NCI-H187 treated with DMSO at 0.1 percent for 48 hours (cell line): ENCODE measurements at places on chromosomes 13 and 19.

- DNase-seq, result no peak
Measured at GRCh38 chr13:114076329-114077090, 55.9 kb downstream of the RASA3 start.

- no peak for DNase-seq
Measured at GRCh38 chr13:74710006-74710405, 575.8 kb upstream of the KLF12 start.

GRCh38 chr19:32032561-32032960, 312.8 kb upstream of the ZNF507 start:
- DNase-seq, result no peak

DNA sequence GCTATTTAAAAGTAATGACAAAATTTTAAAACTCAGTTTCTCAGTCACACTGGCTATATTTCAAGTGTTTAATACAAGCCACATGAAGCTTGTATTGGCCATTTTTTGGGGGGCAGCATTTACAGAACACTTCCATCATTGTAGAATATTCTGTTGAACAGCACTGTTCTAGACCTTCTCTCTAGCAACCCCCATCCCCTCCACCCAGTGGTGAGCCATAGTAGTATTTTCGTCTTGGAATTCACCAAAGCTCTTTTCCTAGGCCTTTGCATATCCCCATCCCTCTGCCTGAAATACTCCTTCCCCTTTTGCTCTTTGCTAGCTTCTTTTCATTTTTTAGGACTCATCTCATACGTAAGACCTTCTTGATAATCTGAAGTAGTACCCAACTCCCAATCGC, 99.5 kb downstream of the ZC3H13 start:
- DNase-seq, result no peak

DNA sequence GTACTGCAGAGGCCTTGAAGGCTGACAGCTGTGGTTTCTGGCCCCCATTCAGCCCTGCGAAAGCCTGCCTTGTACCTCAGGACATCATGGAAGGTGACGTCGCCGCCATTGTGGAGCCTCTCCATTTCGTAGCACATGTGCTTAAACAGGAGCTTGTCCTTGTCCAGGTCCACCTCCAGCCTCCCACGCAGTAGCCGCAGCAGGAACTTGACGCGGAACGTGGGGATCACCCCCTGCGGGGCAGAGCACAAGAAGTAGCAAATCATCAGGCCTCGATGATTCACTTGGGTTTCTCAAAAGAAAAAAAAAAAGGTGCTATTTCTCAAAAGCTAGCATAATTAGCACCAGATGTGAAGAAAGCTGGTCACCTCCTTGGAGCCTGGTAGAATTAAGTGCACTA, 351.0 kb downstream of the NALCN start:
- DNase-seq, result no peak

GRCh38 chr19:57027360-57027759, 92.4 kb upstream of the USP29 start:
- no peak for DNase-seq

DNA sequence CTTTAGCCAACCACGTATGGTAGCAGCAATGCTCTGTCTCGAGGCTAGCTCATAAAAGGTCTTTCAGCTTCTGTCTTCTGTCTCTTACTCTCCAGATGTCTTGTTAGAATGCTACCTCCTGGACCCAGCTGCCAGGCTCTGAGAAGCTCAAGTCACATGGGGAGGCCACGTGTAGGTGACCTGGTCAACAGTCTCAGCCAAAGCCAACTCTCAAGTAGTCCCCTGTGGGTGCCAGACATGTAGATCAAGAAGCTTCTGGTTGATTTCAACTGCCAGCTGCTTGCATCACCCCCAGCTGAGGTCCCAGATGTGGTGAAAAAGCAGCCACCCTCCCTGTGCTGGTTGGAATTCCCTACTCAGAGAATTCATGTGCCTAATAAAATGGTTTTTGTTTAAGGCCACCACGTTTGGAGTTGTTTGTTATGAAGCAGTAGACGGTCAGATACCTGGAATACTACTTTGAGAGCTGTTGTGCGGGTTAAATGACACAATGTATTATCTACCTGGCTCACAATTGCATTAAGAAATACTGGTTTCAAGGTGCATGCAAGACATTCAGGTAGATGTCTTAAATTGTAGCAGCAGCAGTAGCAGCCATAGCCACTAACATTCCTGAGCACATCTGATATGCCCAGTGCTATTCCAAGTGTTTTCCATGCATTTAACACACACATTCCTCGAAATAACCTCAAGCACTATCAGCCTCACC, 131.0 kb upstream of the RFC3 start:
- DNase-seq, result no peak

GRCh38 chr13:31224963-31225559, 25.3 kb downstream of the B3GLCT start:
- no peak for DNase-seq

DNA sequence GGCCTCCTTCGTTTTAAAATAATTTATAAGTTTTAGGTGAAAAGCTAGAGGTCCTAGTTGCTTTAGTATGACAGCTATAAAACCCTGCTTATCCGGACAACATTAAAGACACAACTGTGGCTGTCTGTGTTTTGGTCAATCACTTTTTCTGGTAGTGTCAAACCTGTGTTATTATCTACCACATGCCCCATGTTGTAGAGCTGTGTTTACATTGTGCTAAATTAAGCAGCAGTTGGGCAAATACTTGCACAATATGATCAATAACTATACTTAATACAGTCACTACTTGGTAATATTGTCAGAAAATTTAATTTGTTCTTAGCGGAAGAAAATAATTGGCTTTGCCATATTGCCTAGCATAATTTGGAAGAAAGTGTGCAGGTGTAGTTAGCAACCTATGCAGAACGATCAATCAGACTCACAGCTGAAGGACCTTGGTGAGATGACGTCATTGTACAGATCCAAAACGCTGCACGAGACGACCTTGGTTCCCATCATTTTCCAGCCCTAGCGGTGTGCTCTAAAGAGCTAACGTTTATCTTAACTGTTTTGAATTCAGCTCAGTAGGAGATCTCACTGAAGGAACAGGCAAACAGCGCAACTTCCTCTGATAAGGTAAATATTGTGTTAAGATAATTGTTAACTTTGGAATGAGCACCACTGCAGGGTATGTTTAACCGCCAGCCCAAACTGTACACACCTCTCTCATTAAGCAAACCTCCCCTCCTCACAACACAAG, 476.6 kb downstream of the IRS2 start:
- no peak for DNase-seq

DNA sequence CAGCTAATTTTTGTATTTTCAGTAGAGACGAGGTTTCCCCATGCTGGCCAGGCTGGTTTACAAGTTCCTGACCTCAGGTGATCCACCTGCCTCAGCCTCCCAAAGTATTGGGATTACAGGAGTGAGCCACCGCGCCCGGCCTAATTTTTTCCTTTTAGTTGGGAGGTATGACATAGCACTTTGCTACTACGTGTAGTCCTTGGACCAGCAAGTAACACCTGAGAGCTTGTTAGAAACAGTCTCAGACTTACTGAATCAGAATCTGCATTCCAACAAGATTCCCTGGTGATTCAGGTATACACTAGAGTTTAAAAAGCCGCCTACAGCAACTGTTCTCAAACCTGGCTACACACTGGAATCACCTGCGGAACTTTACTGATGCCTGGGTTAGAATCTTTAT, 1.8 kb upstream of the FARP1 start:
- no peak for DNase-seq

- no peak for DNase-seq
Measured at GRCh38 chr13:95791084-95791722, 114.3 kb downstream of the DNAJC3 start.

GRCh38 chr19:33436360-33437345, 63.1 kb downstream of the CEBPG start:
- no peak for DNase-seq

- DNase-seq, result no peak
Measured at GRCh38 chr13:111270765-111271698, 49.4 kb upstream of the TEX29 start.

DNA sequence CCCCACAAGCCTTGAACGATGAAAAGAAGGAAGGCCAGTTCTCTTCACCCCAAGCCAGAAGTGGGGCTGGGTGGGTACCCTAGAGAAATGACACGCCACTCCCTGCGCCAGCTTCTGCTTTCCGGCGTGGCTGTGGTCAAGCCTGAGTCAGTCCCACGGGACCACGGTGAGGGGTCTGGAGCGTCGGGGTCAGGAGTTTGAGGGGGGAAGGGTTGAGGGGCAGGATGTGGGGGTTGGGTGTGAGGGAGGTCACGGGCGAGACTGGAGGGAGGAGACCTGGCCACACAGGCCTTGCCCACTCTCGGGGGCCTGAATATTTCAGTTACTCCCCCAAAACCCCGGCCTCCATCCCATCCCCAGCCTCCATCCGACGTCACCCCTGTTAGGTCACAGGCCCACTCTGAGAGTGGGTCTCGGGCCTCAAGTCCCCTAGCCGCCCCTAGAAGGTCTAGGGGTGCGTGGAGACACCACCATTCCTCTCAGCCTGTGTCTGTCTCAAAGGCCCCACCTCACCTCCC, 500 bp upstream of the IFI30 start:
- no peak for DNase-seq

DNA sequence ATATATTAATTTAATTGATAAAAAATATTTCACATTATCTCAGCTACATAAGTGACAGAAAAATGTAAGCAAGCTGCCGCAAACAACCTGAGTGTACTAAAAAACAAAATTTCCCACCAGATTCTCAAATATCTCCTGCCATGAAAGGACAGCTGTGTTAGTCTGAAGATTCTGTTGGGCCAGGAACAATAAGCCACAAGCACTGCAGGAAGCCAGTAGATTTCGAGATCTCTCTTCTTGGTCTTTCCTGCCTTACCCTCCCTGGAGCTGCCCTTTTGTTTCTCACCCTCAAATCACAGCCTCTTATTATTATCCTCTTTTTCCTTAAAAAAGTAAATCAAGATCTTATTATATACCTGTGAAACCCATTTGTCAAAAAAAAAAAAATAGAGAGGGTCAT, 165.6 kb downstream of the EFNB2 start:
- no peak for DNase-seq

GRCh38 chr13:59445812-59446211, 717.9 kb downstream of the DIAPH3 start:
- DNase-seq, result no peak

DNA sequence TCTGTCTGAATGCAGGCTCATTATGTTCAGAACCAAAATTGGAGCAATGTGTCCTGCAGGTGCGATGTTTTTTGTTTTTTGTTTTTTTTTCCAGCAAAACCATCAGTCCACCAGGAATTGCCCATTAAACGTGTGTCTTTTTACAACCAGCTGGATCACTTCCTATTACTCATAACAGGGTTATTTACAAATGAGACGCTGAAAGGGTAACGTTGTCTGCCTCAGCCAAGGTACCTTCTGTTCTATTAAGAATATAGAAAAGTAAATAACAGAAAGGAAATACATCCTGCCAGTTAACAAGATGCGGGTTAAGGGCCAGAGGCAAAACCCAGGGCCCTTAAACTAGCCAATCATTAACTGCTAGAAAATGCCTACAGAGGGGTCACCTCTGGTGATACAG, 590.4 kb downstream of the TBC1D4 start:
- DNase-seq, result no peak

DNA sequence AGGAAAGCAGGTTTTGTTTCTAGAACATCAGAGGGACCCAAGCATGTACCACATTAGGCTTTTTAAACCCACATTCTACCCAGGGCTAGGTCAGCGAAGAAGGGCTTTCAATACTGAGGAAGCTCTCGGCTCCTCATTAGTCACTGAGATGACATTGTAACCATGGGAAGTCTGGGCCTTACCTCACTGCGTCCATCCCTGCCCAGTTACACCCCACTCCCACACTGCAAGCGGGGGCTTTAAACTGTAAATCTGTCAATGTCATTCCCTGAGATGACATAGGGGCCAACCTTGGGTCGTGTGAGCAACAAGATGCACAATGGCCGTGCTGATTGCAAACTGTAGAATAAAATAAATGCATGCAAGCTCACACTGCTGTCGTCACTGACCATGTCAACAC, 21.7 kb upstream of the TFDP1 start:
- no peak for DNase-seq

DNA sequence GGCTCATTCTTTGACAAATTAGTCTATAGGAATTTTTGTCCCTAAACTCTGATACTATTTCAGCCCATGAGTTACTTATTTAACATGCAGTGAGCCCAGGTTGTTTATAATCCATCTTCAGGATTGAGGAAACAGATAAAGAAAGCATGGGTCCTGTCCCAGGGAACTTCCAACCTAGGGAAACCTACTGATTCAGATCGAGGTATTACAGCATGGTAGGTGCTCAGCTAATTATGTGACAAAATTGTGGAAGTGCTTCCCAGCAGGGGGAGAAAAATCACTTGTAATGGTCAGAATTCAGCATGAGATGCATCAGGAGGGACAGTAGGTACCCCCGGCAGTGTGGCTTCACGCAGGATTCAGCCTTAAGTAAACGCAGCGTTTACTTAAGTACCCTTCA, 171.3 kb downstream of the NUFIP1 start:
- no peak for DNase-seq

GRCh38 chr13:28471421-28471820, 23.5 kb downstream of the FLT1 start:
- DNase-seq, result no peak

DNA sequence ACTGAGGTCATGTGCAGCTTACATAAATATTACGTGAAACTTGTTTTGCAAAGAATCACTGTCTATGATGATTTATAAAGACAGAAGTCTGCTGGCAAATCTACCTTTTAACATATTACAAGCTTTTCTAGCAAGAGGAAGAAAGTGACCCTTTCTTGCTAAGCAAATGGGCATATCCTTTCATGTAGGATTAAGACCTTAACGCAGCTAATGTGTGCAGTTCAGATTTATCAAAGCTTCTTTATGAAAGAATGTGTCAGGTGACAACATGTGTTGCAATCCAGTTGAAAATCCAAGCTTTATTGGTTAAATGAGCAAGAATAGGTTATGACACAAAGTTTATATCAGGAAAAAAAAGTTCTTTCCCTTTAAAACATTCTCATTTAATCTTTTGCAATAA, 115.6 kb upstream of the NBEA start:
- DNase-seq, result no peak

GRCh38 chr13:100800283-100800875, 125.8 kb upstream of the TMTC4 start:
- no peak for DNase-seq

GRCh38 chr19:43779820-43780219, 953 bp downstream of the KCNN4 start:
- DNase-seq, result no peak

DNA sequence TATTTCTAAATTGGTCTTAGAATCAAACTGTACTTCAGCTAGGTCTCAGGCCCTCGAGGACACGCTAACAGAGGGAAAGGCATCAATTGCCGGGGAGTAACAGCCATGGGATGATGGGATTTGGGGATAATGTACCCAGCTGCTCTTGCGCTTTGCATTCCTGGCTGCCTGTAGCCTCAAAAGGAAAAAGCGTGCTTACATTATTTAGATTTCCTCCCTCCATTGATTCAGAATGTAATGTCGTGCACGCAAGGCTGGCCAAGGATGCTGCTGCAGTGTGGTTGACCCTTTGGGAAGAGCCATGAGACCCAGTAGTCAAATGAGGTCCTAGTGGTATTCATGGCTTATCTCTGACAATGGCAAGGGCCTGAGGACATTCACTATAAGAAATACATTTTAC, 95.1 kb downstream of the SLC7A1 start:
- DNase-seq, result no peak
